ENCODE measurements at places on chromosomes 2 and 18. TPM values are rescaled to one million over a fixed set of nuclear protein-coding genes. Genes with fewer than 3 reads are reported as not detected.

Gene GLI2
- not detected for polyA plus RNA-seq

GRCh38 chr2:155145758-155146229, 447.3 kb downstream of the KCNJ3 start:
- no peaks in the 10 kb centered on the region for H3K4me1 ChIP-seq
- H3K36me3 ChIP-seq: no peaks in the 10 kb centered on the region
- H3K27me3 ChIP-seq: no peaks in the 10 kb centered on the region
- no peak overlapping the region for H3K27ac ChIP-seq
- H3K4me3 ChIP-seq: no peak overlapping the region

- H3K4me1 ChIP-seq: peaks cover 7% of the 10 kb centered on the region
- no peaks in the 10 kb centered on the region for H3K27me3 ChIP-seq
- no peak overlapping the region for H3K27ac ChIP-seq
Observed at GRCh38 chr2:72781480-72781879, 44.4 kb downstream of the EXOC6B start.

- no peak for DNase-seq
- no peaks in the 10 kb centered on the region for H3K27me3 ChIP-seq
- H3K4me3 ChIP-seq: no peak overlapping the region
- H3K27ac ChIP-seq: no peak overlapping the region
- peaks cover 4% of the 10 kb centered on the region for H3K36me3 ChIP-seq
Observed at GRCh38 chr2:181546086-181546485, 88.9 kb downstream of the ITGA4 start.

DNA sequence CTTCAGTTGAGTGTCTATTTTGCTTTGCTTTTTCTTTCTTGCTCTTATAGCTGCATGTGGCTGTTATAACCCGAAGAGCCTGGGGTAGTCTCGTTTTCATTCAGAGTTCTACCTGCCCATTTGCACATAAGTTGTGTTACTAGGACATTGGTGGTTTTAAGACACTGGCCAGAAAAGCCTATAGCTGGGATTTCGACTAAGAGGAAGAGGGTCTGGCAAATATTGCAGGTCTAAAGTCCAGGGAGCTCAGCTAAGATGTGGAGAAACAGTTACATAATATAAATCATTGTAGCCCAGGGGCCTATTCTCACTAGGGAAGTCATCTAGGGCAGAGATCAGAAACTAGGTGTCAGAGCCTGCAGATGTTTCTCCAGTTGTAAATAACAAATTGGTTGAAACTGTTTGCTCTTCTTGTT, 120.8 kb downstream of the BABAM2 start:
- DNase-seq: no peak
- no peaks in the 10 kb centered on the region for H3K27me3 ChIP-seq
- H3K4me3 ChIP-seq: no peak overlapping the region
- H3K27ac ChIP-seq: no peak overlapping the region
- peaks cover 5% of the 10 kb centered on the region for H3K36me3 ChIP-seq

DNA sequence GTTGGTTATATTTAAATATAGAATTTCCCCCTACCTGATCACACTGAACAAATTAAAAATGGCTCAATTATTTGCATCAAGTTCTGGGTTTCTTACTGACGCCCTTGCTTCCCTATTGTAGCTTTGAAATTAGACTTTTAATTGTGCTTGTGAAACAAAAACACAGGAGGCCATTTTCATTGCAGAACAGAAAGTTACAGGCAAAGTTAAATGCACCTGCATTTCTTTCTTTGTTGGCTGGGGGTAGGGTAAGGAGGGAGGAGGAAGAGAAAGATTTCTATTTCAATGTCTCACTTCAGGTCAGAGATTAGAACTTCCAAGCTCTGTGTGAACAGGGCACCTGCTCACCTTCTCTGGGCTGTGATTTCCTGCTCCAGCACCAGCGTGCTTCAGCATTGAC, 199.6 kb downstream of the BCL11A start:
- H3K4me3 ChIP-seq: peak overlapping the region; percentile 86
- H3K36me3 ChIP-seq: no peaks in the 10 kb centered on the region
